ENCODE measurements at places on chromosomes 4 and X.

- no peak for DNase-seq
These were observed 673.8 kb downstream of the STIM2 start for GRCh38 chr4:27534488-27534887.

DNA sequence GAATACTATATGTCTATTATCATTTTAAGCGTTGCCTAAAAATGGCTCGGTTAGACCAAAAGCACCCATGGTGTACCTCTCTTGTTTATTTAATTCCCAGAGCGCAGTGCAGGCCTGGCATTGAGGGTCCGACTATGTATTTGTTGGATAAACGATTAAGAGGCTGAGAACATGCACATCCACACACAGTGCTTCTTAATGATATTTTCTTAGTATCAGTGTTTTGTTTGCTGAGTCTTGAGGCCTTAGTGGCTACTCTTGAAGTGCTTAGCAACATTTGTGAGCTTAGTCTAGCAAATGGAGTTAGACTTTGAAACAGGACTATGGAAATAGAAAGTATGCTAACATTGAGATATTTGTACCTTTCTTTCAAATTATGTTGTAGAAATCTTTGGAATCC, 43.7 kb downstream of the CDS1 start:
- no peak for DNase-seq

DNA sequence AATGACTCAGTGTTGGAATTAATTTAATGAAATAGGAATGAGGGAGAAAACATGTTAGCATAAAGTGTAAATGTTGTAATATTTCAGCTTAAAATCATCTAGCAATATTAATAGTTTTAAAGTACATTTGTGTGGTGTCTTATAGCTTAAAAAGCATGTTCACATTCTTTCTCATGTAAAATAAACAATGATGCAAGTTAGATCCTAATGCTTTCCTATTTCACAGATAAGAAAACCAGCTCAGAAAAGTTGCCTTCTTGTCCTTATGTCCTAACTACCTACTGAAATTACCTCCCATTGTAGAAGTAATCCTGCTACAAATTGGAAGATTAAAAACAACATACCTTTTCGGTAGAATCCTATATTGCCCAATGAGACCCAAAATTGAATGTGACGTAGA, 40.9 kb upstream of the PRDM8 start:
- no peak for DNase-seq

- DNase-seq = no peak
These were observed 1811.6 kb downstream of the ARAP2 start for GRCh38 chr4:34432706-34433105.

DNA sequence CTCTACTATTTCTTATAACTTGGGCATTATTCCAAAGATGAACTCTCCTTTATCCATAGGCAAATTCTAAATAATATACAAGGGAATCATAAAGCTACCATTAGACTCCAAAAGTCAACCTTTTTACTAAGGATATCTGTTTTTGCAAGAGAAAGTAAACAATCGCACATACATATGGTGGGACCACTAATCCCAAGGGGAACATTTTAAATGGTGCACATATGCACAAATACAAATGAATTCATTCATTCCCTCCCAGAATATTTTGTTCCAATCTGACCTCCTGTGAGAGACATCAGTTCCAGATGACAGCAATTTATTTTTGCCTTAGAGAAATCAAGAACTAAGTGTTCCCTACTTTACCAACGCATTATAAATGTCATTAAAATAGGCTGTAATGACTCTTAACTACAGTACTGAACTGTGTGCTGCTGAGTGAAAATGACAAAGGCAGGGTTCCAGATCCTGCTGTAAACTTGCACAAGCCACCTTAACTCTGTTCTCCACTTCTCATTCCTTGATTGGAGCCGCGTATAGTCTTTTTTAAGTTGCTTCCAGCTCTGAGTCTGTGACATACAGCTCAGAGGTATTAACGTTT, 2.0 kb downstream of the DHX15 start:
- DNase-seq = no peak

- DNase-seq = no peak
These were observed 52.0 kb downstream of the IRF2 start for GRCh38 chr4:184422378-184422777.

GRCh38 chr4:111016416-111016815, 393.5 kb upstream of the PITX2 start:
- peak; percentile 2 for DNase-seq

GRCh38 chrX:105328773-105329172, 108.3 kb upstream of the TEX13A start:
- no peak for DNase-seq

DNA sequence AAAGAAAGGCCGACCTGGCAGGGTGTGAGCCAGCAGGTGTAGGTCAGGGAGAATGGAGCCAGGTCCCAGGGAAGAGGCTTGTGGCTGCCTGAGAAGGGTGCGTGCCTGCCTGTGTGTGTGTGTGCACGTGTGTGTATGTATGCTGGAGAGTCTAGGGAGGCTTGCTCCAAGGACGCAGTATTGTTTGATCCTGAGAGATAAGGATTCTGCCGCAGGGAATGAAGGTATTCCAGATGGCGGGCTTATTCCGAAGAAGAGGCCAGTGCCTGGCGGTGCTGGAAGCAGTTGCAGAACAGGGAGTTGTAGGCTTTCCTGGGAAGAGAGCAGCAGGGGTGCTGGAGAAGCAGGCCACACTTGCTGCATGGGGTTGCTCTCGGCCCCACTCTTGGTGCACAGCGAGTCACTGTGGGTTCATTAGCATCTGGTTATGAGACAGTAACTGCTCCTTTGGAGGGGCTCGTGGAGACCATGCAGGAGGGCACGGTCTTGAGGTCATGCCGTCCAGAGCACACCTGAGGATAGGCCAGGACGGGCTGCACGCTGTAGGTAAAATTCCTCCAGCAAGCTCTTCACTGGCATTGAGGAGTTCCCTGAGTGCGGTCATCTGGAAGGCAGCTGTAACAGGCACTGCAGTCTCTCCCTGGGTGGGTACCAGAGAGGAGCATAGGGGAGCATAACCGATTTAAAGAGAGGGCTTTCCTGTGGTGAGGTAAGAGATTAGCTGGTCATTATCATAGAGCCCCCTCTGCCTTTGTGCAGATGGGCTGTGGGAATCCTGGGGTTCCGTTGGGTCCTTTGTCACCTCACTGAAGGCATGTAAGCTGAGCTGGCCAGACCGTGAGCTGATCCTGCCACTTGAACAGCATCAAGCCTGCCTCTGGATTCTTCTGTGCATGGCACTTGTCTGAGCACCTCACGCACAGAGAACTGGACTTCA, 29.9 kb upstream of the MSANTD1 start:
- no peak for DNase-seq
